ENCODE measurements at places on chromosomes 5 and 9.

DNA sequence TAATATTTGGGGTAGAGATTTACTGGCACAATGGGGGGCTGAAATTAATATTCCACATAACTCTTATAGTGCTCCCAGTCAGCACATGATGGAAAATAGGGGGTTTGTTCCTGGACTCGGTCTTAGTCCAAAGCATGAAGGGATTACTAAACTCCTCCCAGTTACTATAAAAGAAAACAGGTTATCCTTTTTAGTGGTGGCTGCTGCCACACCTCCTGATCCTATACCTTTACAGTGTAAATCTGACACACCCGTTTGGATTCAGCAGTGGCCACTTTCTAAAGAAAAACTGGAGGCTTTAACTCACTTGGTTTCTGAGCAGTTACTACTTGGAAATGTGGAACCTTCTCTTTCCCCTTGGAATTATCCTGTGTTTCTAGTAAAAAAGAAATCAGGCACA is 572.9 kb upstream of the PTGER4 start:
- DNase-seq, result no peak

- DNase-seq, result no peak
These were observed 377.7 kb downstream of the PIK3R1 start for GRCh38 chr5:68593211-68593671.

DNA sequence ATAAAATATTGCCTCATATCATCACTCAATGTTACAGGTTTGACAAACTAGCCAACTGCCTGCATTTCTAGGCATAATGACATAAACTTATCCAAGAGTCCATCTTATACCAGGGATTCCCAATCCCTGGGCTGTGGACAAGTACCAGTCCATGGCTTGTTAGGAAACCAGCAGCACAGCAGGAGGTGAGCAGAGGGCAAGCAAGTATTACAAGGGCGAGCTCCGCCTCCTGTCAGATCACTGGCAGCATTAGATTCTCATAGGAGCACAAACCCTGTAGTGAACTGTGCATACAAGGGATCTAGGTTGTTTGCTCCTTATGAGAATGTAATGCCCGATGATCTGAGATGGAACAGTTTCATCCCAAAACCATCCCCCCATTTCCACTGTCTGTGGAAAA is 144.9 kb downstream of the PRKACG start:
- no peak for DNase-seq

GRCh38 chr5:7629561-7629960 is 221.4 kb downstream of the CFAP90 start:
- no peak for DNase-seq

GRCh38 chr9:123350590-123351310 is 5.2 kb upstream of the CRB2 start:
- DNase-seq, result no peak

DNA sequence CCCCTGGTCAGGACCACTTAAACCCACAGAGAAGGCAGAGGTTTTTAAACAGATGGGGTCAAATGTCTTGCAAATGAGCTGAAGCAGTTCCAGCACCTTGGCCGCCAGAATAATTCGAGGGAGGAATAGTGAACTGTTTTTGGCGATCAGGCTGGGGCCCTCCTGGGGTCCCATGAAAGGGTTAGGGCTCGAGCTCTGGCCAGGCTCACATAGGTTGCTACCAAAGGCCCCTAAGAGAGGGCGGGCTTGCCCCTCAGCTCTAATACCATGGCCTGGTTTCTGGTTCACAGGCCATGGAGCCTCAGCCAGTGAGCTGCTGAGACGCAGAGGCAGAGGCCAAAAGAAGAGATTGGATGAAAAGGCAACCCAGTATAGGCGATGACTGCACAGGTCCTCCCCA is 74.8 kb upstream of the UBTD2 start:
- no peak for DNase-seq

- DNase-seq, result no peak
These were observed 107.9 kb upstream of the SELENOP start for GRCh38 chr5:42919600-42919999.

- DNase-seq, result no peak
These were observed 26.9 kb downstream of the EXOC3 start for GRCh38 chr5:469752-470483.

- DNase-seq, result no peak
These were observed 679 bp downstream of the DOLK start for GRCh38 chr9:128946571-128947276.

DNA sequence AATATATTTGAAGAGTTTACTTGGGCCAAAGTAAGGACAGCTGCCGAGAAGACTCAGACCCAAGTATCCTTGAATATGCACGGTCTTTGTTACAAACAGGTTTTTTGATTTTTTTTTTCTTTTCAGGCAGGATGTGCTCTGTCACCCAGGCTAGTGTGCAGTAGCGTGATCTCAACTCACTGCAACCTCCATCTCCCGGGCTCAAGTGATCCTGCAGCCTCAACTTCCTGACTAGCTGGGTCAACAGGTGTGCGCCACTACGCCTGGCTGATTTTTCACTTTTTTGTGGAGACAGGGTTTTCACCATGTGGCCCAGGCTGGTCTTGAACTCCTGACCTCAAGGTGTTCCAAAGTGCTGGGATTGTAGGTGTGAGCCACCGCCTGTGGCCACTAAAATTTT is 27.4 kb downstream of the JMY start:
- DNase-seq, result no peak

DNA sequence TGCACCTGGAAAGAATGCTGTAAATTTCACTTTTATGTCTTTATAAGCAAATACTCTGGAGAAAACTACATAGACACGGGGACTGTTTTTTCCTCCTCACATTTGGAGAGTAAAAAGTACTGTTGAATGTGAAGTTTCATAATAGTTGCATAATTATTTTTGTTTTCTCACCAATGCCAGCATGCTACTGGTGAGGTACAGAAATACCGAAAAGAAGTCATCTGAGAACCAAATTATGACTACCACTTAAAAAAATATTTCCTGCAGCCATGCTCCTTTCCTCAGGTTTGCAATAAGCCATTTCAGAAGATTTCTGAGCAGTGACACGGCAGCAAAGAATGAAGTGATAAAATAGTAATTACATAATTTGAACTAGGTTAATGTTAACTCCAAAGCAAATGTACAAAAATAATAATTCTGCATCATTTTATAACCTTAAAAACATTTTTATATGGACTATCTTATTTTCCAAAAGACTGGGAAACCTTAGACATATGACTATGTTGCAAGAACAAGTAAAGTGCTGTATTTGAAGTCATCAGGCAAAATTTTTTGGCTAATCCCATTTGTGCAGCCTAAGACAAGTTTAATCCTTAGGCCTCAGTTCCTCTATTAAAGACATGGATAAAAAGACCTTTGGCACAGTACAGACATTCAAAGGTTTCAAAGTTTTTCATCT is 144.7 kb downstream of the PCSK1 start:
- no peak for DNase-seq

DNA sequence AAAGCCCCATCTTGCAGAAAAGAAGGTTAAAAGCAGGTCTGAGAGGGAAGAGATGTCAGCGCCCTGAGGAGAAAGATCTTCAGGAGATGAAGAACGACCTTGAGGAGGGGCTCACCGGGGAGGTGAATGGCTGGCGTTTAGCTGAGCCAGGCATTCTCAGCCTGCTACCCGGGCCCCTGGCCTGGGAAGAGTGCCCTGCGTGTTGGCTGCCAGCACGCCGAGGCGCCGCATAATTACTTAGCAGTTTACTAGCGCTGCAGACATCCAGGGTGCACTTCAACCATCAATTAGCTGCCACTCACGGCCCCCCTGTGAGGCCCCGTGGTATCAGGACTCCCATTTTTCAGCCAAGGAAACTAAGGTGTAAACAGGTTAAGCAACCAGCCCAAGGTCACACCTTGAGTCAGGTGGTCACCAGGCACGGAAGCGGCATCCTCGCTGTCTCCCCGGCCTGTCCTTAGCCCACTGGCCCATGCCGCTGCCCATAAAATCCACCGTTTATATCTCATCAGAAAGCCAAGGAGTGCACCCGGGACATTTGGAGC is 551.9 kb downstream of the BNC2 start:
- DNase-seq, result no peak

DNA sequence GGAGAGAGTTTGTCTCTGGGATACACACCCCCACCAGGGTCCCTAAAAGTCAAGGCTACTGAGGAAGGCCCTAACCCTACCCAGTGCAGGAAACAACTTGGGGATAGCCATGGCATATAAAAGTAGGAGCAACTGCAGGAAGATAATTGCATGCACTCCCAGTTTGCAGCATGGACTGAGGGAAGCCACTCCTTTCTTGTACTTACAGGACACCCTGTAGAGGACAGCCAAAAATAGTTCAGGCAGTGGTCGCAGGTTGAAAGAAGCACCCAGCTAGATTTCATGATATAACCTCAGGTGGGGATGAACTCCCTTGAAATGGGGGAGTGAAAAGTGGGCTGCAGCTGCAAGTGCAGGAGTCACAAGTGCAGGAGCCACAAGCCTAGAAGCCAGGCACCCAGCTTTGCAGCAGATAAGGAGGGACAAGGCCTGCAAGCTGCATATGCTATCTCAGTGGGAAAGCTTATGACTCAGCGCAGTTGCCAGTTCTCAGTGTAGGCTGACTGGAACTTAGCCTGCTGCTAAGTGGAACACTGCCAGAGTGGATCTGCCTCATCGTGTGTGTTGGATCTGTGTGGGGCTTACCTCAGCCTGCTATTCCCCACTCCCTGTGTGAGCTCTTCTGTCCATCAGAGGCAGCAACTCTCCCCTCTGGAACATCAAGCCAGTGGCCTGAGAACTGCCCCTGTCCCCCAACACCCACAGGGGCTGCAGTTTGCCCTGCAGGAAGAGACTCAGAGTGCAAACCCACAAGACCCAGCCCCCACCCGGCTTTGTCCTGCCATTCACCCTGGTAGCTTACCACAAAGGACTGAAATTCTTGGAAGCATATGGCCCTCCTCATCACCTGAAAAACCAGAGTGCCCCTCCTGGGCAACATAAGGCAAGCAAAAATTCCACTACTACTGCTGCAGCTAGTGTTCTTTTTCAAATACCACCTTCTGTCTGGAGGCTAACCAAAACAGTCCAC is 42.7 kb downstream of the CYLC2 start:
- DNase-seq, result no peak

DNA sequence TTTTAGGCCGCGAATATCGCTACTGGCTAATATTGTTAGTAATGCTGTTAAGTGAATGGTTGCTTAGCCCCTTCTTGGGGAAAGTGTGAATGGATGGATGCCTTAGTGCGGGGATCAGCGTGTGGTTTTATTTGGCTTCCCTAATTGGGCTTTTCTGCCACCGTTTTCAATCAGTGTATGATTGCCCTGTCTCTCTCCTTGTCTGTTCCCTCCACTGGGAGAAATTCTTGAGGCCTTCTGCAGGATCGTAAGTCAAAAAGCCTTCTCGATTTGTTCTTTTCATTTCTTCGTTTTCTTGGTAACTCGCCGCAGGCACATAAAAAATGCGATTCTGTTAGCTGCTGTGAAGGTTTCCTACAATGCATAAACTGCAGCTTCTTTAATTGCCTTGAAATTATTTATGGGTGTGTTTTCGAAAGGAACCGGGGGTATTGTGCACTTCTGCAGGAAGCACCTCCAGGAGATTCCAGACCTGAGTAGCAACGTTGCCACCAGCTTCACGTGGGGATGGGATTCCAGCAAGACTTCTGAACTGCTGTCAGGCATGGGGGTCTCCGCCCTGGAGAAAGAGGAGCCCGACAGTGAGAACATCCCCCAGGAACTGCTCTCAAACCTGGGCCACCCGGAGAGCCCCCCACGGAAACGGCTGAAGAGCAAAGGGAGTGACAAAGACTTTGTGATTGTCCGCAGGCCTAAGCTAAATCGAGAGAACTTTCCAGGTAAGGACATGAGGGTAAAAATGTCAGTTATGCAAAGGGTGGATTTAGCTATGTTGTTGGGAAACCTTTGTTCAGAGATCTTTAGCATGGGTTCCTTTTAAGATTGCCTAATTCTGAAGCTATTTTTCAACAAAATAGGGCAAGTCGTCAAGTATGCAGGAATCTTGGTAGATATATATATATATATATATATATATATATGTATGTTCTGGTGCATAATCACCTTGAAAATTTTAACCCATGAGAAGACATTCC is 700 bp downstream of the SKP2 start:
- DNase-seq, result no peak

DNA sequence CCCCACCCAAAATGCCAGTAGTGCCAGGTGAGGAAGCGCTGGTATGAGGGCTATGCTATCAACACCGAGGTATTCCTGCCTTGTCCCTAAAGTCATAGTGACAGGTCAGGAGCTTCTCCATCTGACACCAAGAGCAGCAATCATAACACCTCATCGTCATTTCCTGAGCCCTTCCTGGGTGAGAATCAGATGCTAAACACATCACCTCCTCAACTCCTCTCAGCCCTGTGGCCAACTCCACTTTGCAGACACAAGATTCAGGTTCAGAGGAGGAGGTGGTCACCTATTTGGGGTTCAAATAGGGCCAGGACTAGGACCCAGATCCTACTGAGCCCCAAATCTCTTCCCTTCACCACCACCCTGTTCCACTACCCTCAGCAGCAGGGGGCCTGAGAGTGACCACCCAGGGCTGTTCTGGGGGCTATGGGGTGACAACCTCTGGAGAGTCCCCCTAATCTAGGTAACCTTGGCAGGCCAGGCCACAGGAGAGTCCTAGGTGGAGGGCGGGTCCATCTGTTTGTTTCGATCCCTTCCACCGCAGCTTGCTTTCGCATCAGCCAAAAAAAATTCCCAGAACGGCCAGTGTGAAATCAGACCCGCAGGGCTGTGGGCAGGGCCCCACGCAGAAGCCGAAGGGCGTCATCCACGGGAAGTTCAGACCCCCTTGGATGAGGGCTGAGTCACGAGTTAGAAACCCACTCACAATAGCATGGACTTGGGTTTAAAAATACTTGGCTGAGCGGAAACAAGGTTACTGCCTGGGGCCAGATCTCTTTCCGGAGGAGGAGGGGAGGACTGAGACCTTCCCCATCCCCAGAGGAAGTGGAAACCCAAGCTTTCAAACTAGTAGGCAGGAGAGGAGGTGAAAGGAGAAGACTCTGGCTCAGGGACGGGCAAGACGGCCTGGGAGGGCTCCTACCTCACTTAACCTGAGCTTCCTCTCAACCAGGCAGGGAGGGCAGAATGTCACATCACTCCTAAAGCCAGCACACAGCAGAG is 8.7 kb downstream of the STK10 start:
- no peak for DNase-seq

GRCh38 chr9:129398101-129398960 is 220.3 kb upstream of the IER5L start:
- DNase-seq, result no peak

GRCh38 chr5:124034083-124034700 is 522.2 kb downstream of the CSNK1G3 start:
- no peak for DNase-seq

DNA sequence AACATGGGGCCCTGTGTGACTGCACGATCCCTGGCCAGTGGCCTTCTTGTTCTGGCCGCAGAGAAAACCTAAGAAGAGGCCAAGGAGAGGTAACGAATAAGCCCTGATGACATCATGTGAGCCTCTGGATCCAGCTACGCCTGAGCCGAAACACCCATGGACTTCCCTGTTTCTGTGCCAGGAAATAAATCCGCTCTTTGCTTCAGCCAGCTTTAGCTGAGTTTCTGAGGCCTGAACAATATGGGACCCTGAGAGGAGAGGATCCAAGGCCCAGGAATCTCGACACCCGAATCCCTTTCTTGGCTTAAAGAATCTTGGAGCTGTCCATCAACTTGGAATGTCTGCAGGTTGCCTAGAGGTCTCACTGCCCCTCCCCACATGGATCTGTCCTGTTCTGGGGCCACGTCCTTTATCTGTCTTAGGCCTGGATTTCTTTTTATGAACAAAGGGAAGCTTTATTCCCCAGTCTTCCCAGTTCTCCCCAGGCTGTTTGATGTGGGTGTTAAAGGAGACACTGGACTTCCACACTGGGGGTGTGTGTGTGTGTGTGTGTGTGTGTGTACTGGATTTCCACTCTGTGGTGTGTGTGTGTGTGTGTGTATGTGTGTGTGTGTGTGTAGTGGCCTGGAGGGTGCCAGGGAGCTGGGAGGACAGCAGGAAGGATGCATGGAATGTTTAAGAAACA is 13.7 kb downstream of the IER5L start:
- no peak for DNase-seq
